ENCODE measurements at places on chromosomes 6 and 20.

GRCh38 chr20:9576695-9577094 is 62.3 kb downstream of the LAMP5 start:
- DNase-seq, result no peak

DNA sequence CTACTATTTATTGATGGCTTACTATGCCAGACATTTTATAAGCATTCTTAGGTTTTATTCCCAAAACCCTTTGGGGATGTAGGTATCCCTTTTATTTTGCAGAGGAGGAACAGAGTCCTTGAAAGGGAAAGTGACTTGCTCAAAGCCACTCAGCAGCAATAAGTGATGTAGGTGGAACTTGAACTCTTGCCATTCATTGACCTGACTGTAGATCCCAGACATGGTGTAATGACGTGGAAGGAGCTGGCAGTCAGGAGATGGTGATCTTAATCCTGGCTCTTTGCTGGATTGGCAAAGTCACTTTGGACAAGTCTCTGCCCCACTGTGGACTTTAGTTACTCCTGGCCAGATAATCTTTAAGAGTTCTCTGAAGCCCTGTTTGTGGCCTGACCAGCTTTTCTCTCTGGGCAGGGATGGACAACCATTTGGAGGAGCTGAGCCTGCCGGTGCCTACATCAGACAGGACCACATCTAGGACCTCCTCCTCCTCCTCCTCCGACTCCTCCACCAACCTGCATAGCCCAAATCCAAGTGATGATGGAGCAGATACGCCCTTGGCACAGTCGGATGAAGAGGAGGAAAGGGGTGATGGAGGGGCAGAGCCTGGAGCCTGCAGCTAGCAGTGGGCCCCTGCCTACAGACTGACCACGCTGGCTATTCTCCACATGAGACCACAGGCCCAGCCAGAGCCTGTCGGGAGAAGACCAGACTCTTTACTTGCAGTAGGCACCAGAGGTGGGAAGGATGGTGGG is 1.6 kb downstream of the DBNDD2 start:
- no peak for DNase-seq

DNA sequence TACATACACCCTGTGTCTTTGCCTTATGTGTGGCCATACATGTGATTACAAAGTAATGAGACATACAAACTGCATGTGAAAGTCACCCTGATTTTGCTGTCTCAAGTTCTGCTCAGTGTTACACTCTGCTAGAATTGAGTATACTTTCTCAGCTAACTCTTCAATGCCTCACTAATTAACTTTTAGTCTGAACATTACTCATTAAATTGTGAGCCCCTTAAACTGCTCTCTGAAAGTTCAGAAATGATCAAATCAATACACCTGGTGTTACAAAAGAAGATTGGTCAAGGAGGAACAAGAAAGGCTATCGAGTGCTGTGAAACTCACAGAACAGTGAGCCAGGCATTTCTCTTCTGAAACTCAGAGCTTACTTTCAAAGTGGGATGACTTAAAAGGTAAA is 71.3 kb downstream of the MKKS start:
- no peak for DNase-seq

- DNase-seq, result no peak
Measured at GRCh38 chr6:21241231-21242130, 352.1 kb upstream of the SOX4 start.

- no peak for DNase-seq
Measured at GRCh38 chr6:40743226-40743625, 156.1 kb upstream of the LRFN2 start.

Data from left colon (tissue), 2 donors.